ENCODE measurements at places on chromosomes 5 and 9.
A peak's percentile ranks its signal among the peaks of the same experiment; 100 is the strongest.

- DNase-seq: peak; percentile 13
Observed at GRCh38 chr5:179416114-179416822, 71.0 kb upstream of the ADAMTS2 start.

- DNase-seq: no peak
Observed at GRCh38 chr9:96553070-96553469, 66.6 kb downstream of the CDC14B start.

GRCh38 chr9:30075451-30076199, 2308.8 kb upstream of the ACO1 start:
- no peak for DNase-seq

DNA sequence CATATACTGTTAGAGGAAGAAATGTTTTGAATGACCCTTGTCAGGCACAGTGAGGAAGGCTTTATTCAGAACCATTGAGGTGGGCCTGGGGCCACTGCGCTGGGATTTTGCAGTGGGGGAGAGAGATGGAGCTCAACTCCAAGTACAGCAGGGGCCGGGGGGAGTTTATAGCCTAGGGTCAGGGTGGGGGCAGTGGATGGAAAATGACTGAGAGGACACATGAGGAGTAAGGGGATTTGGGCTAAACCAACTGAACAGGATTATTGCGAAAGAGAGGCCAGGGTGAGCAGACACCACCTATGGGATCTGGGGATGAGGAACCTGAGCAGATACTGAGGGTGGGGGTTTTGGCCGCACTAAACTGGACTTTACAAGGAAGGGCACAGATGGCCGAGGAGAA, 6.3 kb downstream of the CEP72 start:
- no peak for DNase-seq

GRCh38 chr5:82058710-82059109, 86.9 kb downstream of the ATG10 start:
- DNase-seq: no peak

DNA sequence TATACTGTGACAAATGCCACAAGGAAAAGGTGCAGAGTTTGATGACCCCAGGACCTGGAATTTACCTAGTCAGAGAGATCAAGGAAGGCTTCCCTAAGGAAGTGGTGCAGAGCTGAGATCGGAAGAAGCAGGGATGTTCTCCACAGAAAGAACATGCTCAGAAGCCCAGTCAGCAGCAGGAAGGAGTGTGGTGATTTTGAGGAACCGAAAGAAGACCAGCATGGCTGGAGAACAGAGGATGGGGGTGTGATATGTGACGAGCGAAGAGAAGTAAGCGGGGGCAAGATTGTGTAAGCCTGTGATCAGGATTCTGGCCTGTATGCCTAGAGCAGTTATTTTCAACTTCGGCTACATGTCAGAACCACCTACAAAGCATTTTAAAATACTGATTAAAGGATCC, 18.7 kb upstream of the PIK3R1 start:
- DNase-seq: no peak

- no peak for DNase-seq
Observed at GRCh38 chr9:21591221-21592062, 109.3 kb upstream of the IFNE start.

DNA sequence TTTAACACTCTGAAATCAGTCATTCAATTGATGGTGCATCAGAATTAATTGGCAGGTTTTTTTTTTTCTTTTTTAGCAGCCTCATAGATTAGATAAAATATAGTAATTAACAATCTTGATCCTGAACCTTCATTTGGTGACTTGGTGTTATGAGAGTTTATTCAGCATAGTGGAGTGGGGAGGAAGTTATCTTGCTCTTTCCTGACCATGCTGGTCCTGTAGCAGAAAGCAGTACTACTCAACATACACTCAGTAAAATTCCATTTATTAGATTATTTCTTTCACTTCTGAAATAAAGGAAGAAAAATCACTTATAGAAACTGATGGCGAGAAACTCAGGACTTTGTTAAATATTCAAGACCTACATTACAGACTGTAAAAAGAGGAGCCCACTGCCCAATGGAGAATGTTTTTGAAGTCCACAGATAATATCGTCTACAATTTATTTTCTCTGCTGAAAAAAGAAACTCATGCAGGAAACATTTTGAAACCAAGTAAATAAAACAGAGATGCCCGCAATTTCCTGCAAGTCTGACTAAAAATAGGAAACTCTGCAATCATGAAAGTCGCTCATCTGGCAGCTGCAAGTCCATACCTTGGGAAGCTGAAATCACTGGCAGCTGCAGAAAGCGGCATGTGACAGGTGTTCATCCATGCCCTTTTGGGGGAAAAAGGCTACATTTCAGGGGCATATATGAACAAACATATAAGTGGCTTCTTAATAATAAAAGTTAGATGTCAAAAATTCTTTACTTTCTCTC, 233.2 kb upstream of the RFX3 start:
- DNase-seq: no peak

DNA sequence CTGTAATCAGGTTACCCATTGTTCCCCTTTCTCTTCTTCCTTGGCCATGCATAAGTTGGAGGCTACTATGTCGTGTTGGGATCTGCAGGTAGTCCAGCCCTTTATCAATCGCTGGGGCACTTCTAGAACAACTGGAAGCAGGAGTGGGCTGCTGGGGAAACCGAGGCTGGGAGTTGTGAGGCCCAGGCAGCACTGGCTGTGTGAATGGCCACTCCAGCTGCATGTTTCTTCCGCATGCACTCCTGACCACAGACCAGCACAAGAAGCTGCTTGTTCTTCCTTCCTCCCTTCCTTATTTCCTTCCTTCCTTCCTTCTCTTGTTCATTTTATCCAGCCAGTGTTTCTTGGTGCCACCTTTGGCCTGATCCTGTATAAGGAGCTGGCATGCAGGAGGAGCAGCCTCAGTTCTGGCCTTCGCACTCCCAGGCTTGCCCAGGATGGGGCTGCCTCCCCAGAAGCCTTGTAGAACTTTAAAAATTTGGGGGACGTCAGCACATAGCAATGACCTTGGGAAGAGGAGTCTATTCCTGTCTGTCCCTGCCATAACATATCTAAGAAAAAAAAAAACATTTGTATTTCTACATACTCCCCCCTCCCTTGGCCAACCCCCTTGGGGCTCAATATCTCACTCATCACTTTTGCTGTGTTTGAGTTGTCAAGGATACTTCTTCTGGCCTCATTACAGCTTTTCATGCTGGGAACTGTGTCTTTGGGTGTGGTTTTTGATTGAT, 20.8 kb upstream of the CXCL14 start:
- no peak for DNase-seq

- DNase-seq: no peak
Observed at GRCh38 chr5:173496129-173496882, 120.1 kb downstream of the BOD1 start.

- DNase-seq: no peak
Observed at GRCh38 chr9:84642553-84643141, 26.9 kb upstream of the NTRK2 start.

GRCh38 chr5:40490464-40491111, 189.1 kb upstream of the PTGER4 start:
- no peak for DNase-seq

DNA sequence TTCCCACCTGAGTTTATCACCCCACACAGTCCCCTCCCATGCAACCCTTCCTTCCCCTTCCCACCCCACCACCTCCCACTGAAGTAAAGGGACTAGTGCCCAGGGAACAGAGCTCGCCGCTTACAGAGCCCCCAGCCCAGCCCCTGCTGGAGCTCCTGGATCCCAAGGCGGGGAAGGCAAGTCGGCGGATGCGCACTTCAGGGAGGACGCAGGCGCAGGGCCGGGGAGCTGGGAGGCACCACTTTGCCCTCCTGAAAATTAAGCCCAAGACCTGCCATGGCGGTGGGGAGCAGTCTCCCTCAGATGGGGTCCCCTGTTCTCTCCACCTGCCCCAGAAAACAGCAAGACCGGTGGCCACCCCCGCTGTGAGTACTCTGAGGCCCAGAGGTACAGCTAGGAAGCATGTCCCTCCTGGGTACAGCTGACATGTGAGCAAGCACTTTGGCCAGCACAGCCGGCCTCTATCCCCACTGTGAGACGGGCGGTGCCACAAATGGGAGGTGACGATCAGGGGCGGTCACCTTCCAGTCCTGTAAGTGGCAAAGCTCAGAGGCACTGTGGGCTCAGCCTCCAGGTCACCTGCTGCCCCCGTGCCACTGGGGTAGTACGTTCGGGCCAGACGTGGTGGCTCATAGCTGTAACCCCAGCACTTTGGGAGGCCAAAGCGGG, 45.9 kb downstream of the COL23A1 start:
- DNase-seq: no peak

DNA sequence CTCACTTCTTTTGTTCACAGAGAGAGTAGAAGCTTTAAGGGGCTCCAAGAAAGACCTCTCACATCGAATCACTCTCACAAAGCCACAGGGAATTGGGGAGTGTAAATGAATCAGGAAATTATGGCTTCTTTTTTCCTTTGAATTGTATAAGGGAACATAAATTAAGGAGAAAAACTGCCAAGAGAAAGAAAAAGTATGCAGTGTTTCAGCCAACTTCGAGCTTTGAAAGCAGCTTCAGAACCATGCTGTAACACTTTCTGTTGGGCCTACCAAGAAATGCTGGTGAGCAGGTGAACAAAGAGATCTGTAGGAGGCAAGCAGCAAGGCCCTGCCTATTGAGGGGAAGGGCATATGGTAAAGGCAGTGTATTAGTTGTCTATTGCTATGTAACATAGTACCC, 33.4 kb upstream of the CTNNA1 start:
- no peak for DNase-seq

DNA sequence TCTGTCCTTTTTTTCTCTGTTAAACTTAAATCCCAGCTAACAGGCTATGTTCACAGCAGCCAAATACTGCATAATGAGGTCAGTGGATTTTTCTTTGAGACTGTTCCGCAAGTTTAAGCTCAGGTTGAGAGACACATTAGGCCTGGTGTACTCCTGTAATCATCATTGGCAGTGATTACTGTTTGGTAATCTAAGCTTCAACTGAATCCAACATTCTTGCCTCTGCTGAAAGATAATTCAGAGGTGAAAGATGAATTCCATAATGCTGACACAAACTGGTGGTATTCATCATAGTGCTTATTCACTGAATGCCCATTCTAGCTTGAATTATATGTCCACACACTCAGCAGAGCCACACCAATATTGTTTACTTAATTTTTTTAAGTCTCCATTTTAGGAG, 108.5 kb downstream of the NFIB start:
- DNase-seq: no peak

GRCh38 chr9:22423566-22423965, 23.1 kb upstream of the DMRTA1 start:
- no peak for DNase-seq

- no peak for DNase-seq
Observed at GRCh38 chr9:24245988-24246387, 299.7 kb downstream of the IZUMO3 start.

DNA sequence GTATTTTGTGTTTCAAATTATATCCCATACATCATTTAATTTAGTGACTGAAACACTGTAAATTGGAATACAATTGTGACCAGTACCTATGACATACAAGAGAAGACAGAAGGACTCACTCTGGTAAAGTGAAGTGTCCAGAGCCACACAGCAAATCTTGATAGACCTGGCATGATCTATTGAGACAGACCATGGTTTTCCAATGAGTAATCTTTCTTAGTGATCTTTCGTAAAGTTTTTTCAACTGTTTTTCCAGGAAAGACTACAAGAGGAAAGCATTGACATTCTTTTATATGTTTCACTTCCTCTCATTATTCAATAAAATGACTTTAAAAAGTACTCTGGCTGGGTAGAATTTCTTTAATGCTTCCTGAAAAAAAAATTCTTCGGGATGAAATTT, 43.3 kb upstream of the ALDH1A1 start:
- no peak for DNase-seq

GRCh38 chr9:114185570-114186490, 30.5 kb downstream of the COL27A1 start:
- DNase-seq: no peak

- DNase-seq: no peak
Observed at GRCh38 chr5:125261505-125262250, 515.2 kb upstream of the ZNF608 start.

DNA sequence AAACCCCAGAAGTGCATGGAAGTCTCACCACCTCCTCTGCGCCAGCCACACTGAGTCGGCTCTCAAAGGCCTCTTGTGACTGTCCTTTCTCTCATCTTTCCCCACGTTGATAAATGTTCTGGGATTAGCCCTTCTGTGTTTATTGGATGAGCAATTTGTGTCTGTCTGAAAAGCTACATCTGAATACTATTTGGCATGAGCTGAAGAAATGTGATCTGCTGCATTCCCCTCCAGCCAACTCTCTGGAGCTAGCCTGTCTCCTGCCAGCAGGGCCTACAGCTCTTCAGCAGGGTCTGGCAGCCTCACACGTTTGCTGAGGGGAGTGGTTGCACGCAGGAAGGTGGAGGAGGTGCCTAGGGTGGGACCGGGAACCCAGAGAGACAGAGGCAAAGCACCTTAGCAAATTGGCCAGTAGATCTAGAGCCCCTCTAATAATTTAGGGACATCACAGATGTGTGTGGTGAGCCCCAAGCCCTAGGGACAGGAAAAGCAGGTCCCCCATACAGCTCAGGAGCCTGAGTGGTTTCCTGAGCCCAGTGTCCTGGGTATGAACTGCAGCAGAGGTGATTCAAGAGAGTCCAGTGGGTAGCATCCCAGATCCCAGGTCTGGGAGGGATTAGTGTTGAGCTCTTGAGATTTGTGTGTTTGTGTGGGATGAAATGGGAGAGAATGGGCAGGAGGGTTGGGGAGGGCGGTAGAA, 20.5 kb upstream of the B4GALT1 start:
- DNase-seq: peak; percentile 74

- DNase-seq: no peak
Observed at GRCh38 chr5:138748630-138749081, 4.6 kb upstream of the CTNNA1 start.

- no peak for DNase-seq
Observed at GRCh38 chr9:104091708-104092107, 2.4 kb upstream of the SMC2 start.

DNA sequence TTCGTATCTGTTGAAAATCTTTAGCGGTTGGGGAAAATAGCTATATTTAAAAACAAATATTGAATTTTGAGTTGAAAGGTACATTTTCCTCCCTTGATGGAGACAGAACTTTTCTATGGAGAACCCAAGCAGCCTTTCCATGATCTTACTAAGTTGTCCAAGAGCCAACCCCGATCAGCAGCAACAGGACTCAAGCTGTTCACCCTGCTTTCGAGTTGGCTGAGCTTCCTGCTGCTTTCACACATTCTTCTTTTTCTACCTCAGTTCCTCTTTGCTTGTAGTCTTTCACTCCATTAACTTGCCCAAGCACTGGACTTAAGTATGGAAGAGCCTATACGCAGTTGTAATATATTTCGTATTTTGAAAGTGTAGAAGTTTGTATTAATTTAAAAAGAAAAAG, 59.4 kb downstream of the IL6ST start:
- DNase-seq: no peak

DNA sequence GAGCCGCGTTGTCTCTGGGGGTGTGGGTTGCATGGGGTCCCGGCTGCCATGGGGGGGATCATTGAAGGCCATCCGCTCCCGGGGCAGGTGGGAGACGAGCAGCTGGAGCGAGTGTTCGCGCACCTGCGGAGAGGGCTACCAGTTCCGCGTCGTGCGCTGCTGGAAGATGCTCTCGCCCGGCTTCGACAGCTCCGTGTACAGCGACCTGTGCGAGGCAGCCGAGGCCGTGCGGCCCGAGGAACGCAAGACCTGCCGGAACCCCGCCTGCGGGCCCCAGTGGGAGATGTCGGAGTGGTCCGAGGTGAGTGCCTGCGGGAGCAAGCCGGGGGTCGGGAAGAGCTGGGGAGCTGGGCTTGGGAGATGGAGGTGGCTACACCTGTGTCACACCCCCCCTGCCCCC, 33.7 kb downstream of the ADAMTSL2 start:
- DNase-seq: no peak

- DNase-seq: no peak
Observed at GRCh38 chr9:93994545-93994944, 39.4 kb upstream of the BARX1 start.
